Non-pigmented ciliary epithelial cell (primary cell): ENCODE measurements at places on chromosomes 7 and 10.

DNA sequence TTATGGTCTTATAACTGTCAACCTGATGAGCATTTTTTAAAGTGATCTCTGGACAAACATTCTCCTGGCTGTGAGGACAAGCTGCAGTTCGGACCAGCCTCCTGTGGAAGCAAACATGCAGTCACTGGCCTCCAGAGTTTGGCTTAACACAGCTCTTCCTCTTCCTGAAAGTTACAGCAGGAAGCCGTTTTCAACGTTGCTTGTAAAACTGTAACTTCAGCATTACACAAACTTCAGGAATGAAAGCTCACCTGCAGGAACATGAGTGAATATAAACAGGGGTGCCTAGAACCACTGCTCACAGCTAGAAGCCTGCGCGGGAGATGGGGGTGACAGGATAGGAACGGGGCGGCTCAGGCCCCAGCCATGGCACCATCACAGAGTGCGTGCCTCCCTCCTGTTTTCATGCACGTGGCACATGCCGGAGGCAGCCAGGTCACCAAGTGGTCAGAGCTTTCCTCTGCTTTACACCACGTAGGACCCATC, 292.9 kb upstream of the PITRM1 start:
- no peak for DNase-seq

DNA sequence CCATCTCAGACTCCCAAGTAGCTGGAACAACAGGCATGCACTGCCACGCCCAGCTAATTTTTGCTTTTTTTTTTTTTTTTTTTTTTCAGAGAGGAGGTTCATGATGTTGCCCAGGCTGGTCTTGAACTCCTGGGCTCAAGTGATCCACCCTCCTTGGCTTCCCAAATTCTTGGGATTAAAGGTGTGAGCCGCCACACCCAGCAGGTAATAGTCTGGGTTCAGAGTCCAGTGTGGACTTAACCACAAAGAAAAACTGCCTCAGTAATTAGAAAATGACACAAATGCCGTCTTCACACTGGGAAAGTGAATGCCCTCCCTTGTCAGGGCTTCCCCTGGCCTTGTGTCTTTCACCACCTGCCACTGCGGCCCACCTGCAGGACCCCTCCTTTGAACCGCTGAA, 101.1 kb downstream of the RAB11FIP2 start:
- DNase-seq, result no peak

DNA sequence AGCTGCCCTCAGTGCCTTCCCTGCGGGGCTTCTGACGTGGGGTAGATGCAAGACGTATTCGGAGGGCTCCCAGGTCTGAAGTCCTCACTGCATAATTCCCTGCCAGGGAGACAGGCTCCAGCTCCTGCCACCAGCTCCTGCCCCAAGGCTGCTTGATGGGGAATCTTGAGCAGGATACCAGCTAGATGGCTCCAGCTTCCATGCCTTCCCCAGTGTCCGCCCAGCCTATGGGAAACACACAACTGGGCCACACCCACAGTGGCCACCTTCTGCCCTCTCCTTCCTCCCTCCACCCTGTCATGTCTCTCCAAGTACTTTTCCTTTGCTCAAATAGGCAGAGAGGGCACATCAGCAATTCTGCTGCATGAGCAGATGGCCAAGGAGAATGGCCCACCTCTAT, 95.8 kb downstream of the PARP12 start:
- no peak for DNase-seq

DNA sequence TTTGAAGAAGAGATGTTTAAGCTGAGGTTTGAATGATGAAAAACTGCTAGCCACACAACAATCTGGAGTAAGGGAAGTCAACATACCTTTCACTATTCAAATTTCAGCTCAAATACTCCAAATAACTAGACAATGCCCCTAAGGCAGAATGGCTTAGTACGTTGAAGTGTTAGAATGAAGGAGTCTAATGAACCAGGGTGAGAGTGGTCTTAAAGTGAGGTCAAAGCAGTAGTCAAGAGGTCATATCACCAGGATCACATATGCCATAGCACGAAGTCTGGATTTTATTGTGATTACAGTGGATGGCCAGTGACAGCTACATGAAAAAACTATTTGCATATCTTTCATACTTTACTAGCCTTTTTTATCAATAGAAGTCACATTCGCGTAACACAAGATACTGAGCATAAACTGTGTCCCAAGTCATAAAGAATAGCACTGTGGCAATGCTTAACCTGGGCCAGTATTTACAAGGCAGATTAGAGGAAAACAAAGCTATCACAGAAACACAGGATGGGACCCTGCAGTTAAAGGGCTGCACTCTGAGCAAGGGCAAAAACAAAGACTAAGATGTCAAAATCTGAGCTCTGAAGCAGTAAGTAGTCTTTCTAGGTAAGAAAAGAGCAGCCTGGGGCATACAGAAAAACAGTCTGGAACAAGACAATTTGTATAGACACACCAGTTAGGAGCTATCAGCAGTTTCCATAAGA, 61.5 kb downstream of the HYCC1 start:
- no peak for DNase-seq

DNA sequence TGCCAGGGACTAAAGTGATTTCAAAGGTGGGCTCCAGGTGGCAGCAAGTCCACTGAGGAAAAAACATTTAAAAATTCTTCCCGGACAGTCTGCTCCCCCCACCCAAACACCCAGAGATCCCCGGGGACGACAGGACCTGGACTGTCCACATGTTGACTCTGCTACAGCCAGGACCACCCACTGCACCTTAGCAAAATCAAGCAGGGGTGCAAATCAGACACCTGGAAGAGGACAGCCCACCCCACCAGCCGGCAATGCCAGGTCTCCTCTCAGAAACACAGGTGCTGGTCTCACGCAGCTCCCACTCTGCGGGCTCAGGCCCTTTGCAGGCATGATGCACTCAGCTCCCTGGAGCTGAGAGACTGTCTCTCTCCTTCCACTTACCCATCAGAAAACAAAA, 251.9 kb downstream of the TNS3 start:
- no peak for DNase-seq

DNA sequence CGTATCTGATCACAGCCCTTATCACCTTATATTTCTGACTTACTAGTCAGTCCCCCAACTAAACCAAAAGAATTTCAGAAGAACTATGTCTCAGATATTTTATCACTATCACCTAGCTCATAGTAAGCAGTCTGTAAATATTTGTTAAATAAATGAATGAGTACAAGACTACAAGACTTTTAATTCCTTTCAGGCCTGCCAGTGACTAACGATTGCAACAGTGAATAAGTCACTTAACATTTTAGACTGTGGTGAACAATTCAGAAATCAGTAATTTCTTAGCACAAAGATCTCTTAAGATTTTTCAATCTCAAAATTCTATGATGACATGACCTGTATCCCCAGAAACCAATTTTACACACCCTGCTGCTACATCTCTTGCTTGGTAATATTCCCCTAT, 162.2 kb downstream of the IMMP2L start:
- DNase-seq, result no peak

GRCh38 chr10:51659344-51659743, 40.1 kb downstream of the CSTF2T start:
- DNase-seq, result no peak

DNA sequence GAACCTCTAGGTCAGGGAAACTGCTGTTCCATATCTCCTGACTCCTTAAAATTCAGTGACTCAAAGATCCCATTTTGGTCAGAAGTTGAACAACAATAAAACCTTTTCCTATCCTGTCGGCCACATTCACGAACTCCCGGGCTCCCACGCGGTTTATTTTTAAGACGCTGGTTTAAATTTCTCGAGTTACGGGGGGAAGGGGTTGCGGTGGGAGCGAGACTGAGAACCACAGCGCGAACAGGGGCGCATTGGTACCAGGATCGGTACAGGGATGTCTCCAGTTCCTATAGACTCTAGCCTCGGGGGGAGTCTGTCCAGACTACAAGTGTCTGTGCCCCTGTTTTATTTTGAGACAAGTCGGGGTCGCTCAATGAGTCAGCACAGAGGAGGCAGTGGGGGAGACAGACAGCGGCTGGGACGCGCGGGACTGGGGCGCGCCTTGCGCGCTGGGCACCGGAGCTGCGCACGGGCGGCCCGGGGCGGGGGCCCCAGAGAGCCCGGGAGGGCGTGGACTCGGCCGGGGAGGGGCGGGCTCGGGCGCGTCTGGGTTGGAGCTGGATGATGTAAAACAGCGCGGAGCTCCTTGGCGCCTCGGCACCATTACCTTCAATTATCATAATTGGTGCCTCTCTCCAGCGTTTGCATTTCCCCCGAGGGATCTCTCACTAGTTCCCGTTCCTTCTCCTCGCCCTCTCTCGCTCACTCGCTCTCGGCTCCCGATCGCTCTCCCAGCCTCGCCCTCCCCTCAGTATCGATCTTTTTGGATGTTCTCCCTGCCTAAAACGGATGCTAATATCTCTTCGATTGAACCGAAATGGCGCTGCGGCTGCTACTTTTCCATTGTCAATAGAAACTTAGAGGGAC, 8.7 kb upstream of the BAMBI start:
- no peak for DNase-seq

- no peak for DNase-seq
Observed at GRCh38 chr7:87982116-87982515, 48.1 kb downstream of the ADAM22 start.

DNA sequence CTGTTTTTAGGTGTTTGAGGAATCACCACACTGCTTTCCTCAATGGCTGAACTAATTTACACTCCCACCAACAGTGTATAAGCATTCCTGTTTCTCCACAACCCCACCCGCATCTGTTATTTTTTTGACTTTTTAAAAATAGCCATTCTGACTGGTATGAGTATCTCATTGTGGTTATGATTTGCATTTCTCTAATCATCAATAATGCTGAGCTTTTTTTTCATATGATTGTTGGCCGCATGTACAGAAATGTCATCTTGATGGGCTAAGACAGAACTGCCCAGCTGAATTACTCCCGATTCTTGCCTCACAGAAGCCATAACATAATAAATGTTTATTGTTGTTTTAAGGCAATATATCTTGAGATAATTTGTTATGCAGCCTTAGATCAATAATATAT, 93.1 kb upstream of the DKK1 start:
- no peak for DNase-seq
